Stimulated activated CD8-positive, alpha-beta memory T cell treated with anti-CD3 and anti-CD28 coated beads, Interleukin-12 subunit alpha, Interleukin-12 subunit beta, amount 100 ng/mL, for 4 hours (primary cell): ENCODE measurements at places on chromosomes 4 and X.

GRCh38 chr4:38804654-38805295 lies at the start of gene TLR1:
TLR1 (minus strand) TSS chr4:38804791; CDS start chr4:38798831, 5,960 bp downstream.
- no peak for DNase-seq

- DNase-seq = no peak
Observed at GRCh38 chrX:101377547-101377946, 8.4 kb downstream of the BTK start.

DNA sequence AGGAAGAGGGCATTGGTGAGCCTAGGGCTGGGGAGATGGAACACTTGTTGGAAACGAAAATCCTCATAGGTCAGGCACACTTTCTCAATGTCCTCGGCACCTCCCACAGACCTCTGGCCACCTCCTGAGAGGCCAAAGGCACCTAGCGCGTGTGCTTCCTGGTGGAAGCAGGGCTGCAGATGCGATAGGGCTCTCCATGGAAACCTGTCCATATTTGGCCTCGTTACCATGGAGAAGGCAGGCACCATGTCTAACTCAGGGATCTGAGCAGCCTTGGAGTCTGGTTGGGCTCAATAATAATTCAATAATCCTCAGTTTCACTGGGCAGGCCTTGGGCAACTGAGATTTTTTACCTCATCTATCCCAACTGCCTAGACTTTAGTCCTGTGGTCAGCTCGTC lies 58.3 kb downstream of the RAI2 start:
- no peak for DNase-seq

GRCh38 chr4:1035510-1035909 lies 24.1 kb downstream of the FGFRL1 start:
- no peak for DNase-seq

- no peak for DNase-seq
Observed at GRCh38 chrX:8183346-8183745, 12.3 kb upstream of the VCX2 start.

GRCh38 chrX:132728296-132728695 lies 230.1 kb downstream of the HS6ST2 start:
- DNase-seq = no peak

DNA sequence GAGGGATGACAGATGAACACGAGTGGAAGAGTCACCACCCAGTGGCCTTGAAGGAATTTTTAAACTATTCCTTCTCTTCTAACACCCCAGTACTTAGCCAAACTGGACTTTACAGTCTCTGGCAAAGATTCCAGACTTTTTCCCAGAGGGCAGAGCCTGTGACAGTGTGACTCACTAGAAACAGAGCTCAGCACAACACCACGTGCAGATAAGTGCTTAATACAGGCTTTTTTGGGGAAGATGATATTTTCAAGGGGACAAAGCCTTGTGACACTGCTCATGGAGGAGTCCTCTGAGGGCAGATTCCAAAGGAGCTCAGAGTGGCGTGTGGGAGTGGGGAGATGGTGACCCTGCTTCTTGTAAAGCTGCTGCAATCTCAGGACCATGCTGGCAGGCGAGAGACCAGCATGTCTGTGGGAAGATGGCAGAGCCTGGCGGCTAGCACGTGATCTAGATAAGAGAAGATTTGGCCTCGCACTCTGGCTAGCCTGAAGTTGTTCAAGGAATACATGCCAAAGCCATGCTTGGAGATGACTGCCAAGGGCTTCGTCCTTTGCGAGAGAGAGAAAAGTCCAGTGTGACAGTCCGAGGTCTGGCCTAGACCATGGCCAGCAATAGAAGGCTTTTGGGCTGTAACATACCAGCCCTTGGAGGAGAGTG lies 2.4 kb downstream of the RAB33A start:
- no peak for DNase-seq

- no peak for DNase-seq
Observed at GRCh38 chr4:108544481-108544880, 75.9 kb upstream of the RPL34 start.

- no peak for DNase-seq
Observed at GRCh38 chr4:69999420-69999819, 3.7 kb downstream of the STATH start.

DNA sequence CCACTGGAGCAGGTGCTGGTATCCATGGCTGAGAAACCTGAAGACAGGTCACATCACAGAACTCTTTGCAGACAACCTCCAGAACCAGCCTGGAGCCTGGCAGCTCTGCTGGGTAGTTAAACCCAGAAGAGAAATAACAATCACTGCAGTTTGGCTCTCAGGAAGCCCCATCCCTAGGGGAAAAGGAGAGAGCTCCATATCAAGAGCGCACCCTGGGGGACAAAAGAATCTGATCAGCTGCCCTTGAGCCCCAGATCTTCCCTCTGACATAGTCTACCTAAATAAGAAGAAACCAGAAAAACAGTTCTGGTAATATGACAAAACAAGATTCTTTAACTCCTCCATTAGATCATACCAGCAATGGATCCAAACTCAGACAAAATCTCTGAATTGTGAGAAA lies 823.2 kb upstream of the FRG1 start:
- no peak for DNase-seq

- DNase-seq = no peak
Observed at GRCh38 chrX:133923113-133923512, 62.3 kb downstream of the GPC3 start.

DNA sequence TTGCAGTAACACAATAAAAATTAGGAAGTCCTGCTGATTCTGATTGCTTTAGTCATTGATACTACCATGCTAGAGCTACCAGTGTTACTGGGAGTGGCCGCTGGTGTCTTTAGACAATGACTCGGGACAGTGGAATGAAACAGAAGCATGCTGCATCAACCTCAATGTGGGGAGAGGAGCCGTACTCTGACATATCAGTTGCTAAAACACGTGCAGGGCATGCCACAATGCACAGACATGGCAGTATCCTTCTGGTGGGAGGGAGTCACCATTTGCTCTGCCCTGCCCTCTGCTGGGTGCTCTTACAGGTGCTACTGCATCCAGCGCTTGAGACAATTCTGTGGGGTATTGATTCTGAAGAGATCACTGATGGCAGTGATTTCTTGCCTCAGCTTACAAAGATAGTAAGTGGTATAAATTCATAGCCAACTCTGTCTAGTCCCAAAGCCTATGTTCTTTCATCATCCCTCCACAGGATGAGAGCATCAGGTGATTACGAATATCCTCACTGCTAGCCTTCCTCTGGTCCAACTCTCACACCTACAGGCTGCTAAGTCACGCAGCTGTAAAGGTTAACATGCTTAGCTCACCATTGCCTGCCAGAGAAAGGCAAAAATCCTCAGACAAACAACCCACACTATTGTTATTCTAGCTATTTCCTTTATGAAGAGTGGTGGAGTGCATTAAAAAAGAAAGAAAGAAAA lies 43.7 kb downstream of the NSG1 start:
- no peak for DNase-seq

DNA sequence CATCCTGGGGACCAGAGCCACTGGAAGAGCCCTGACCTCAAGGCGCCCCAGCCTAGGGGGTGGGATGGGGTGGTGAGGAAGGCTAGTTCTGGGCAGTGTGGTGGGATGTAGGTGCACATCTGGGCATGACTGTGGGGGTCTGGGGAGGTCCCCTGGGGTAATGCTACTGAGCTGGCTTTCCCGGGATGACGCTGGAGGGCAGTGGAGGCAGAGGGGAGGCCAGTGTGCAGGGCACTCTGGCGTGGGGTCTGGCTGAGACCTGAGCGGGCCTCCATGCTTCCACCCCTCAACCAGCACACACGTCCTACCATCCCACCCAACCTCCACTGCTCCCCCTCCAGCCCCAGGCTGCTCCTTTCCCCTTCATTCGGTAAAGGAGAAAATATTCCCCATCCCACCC lies 4.8 kb upstream of the SH3BP2 start:
- no peak for DNase-seq

DNA sequence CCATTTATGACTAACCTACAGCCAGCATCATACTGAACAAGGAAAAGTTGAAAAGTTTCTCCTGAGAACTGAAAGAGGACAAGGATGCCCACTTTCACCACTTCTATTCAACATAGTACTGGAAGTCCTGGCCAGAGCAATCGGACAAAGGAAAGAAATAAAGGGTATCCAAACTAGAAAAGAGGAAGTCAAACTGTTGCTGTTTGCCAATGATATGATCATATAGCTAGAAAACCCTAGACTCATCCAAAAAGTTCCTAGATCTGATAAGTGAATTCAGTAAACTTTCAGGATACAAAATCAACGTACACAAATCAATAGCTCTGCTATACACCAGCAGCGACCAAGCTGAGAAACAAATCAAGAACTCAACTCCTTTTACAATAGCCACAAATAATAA lies 64.5 kb downstream of the CENPC start:
- DNase-seq = no peak

DNA sequence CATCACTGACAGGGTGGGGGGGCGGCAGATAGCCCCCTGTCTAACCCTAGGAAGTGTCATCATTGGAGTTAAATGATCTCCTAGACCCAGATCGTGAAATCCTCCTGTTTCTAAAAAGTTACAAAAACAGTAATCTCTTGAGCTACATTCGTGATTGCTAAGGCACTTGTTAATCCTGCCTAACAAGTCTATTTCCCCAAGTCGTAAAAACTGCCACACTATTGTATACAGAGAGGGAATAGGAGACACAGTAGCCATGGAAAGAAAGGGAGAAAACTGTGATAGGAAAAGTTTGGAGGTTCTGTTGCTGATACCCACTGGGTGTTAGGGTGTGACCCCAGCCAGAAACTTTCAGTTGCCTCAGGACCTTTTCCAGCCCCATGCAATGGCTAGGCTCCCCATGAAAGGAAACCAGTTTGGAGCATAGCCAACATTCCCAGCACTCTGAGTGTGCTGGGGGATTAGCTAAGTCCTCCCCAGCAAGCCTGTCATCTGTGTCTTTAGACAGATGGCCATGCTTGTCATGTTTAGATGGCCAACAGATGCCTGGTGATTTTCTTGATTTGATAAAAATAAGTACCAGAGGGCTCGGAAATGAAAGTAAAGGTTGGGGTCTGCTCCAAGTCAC lies 63.3 kb upstream of the ANXA10 start:
- DNase-seq = no peak

- no peak for DNase-seq
Observed at GRCh38 chr4:125739760-125740159, 425.0 kb downstream of the FAT4 start.

- no peak for DNase-seq
Observed at GRCh38 chr4:153036931-153037482, 100.9 kb downstream of the FHDC1 start.
